M059J (cell line): ENCODE measurements at places on chromosomes 2 and 18. TPM values are rescaled to one million over a fixed set of nuclear protein-coding genes. Genes with fewer than 3 reads are reported as not detected.

GRCh38 chr2:18668221-18668620, 78.9 kb upstream of the NT5C1B start:
- DNase-seq, result no peak

DNA sequence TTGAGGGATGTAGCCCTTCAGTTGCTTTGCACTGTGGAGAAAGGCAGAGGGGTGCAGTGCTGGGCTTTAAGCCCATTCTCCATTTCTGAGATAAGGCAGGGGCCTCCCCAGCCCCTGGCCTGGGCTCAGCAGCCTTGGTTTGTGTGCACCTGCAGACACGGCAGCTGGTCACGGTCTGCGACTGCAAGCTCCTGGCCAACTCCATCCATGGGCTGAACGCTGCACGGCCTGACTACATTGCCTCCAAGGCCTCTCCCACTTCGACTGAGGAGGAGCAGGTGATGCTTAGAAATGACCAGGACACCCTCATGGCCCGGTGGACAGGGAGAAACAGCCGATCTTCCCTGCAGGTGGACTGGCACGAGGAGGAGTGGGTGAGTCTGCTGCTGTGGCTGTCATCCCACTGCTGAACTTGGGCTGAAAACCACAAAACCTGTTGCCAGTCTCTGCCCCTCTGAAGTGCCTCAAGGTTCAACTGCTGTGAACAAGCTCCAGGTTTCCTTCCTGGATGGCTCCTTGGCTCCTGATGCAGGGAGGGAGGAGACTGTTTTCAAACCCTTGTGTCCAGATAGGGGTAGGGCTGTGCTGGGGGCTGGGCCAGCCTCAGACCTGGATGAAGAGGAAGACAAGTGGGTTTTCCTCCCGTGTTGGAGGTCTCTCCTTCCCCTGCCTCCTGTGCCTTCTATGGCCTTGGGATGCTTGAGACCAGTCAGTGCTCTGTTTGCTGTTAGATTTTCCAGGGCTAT, 54.0 kb downstream of the COA5 start:
- no peak for DNase-seq

DNA sequence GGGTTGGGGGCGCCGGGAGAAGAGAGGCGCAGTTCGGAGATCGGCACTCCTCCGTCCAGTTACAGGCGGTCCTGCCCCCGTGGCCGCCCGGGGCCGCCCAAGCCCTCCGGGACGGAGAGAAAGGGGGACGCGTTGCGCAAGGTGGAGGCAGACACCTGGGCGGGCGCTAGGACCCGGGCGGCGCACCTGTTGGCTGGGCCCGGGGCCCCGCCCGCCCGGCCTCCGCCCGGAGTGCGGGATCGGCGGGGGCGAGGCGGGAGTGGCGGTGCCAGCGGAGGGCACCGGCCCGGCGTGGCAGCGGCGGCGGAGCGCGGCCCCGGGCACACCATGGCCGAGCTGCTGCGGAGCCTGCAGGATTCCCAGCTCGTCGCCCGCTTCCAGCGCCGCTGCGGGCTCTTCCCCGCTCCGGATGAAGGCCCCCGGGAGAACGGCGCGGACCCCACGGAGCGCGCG, at the start of gene SGPP2:
Gene SGPP2 (plus strand): TSS at position 268 of the 453 bp plus-strand sequence. CDS start 60 bp downstream, at position 328.
- DNase-seq, result no peak

GRCh38 chr2:217981971-217982370, 20.8 kb downstream of the TNS1 start:
- DNase-seq, result no peak

The IGFBP2 gene
- 7.6 and 12.6 TPM in 2 replicates for total RNA-seq

GRCh38 chr2:174675615-174676014, 78.0 kb upstream of the WIPF1 start:
- DNase-seq, result no peak

The SLC30A3 gene
- total RNA-seq, result not detected in 2 replicates

- DNase-seq, result no peak
These were observed 195.6 kb downstream of the CLIP4 start for GRCh38 chr2:29310650-29311348.

GRCh38 chr18:67540559-67540958, 24.0 kb upstream of the DSEL start:
- DNase-seq, result no peak

DNA sequence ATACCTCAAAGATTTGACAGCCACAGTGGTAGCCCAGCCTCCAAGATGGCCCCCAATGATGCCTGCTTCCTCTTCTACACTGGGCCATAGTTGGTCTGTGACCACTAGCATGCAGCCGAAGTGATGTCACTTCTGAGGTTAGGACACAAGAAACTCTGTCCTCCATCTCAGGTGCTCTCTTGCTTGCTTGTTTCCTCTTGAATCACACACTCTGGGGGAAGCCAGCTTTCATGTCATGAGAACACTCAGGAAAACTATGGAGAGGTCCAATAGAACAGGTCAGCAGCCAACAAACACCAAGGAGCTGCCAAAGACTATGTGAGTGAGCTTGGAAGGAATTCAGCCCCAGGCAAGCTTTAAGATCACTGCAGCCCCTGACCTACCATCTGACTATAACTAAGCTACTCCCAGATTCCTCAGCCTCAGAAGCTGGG, 3.3 kb upstream of the ADAM17 start:
- peak; percentile 100 for DNase-seq

The RNF152 gene
- 5.8 and 5.9 TPM in 2 replicates for total RNA-seq

The DNAH7 gene
- 0.64 and 1.1 TPM in 2 replicates for total RNA-seq

DNA sequence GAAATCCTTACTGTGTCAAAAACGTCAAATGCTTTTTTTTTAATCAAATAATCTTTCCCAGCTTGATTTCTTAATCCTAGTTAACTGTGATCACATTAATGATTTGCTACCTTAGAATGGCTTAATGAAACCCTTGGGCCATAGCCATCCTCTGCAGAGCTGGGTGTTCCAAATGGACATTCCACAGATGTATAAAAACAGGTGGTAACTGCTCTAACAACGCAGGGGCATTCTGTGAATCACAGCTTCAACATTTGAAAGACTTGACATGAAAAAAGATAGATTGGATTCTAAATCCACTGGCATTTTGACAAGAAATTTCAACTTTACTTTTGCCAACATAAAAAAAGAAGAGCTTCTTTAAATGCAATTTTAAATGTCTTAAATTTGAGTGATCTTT, 69.8 kb upstream of the RASGRP3 start:
- no peak for DNase-seq

DNA sequence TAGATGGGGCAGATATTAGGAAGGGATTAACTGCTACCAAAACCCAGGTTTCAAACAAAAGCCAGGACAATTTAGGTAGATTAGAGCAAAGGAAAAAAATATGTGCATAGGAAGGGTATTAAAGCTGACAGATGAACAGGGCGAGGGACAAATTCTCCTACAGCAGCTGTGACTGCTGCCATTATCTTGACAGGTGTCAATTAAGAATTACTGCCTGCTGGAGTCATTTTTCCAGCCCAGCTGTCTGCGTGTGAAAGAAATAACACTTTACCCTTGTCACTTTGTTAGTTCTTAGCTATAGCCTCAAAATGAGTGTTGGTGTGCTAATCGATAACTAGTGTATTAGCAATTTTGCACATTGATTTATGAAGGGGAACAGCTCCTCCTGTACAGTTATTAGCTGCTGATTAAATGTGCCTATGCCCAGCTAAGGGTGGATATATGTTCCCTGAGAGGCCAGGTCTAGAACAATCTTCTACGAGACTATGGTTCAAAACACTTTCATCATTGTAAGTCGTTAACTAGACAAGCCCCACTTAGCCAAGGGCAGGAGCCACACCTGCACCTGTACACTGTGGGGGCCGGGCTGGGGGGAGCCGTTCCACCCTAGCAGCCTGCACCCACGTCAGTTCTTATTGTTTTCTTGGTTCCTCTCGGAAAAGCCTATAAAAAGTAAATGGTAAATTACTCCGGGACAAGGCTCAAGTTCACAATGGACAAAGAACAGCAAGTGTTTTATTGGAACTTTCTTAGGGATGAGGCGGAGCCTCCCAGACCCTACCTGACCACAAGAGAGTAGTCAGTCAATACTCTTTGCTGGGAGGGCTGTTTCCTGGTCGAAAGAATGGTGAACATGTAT, 7.7 kb downstream of the TSHZ1 start:
- DNase-seq, result no peak

DNA sequence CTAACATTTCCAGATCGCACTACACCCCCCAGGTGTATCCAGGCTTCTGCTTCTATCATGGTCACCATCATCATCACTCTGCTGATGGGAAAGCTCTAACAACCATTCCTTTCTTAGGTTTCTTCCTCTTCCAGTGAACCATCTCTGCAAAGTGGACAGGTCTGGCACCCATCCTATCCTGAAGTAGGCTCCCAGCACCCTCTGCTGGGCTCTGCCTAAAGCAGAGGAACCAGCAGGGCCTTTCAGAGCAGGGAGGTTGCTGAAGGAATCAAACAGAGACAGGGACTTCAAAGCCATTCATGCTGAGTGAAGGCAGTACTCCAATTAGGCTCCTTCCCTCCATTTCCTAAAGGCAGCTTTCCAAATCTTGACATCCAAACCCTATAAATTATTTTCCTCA, 27.2 kb upstream of the SATB2 start:
- DNase-seq, result peak; percentile 40

DNA sequence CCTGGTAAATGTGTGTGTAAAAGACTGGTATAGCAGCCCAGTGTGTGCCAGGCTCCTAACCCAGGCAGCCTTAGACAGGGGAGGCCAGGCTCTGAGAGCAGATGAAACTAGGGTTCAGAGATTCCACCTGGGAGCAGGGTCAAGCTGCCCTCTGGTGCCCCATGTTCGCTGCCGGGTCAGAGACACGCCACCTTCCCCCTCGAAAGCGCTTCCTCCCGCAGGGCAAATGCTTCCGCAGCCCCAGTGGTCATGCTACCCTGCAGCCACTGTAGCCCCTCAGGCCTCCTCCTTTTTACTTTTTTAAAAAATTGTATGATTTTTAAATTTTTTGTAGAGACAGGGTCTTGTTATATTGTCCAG, 10.6 kb upstream of the KLF11 start:
- DNase-seq, result no peak

DNA sequence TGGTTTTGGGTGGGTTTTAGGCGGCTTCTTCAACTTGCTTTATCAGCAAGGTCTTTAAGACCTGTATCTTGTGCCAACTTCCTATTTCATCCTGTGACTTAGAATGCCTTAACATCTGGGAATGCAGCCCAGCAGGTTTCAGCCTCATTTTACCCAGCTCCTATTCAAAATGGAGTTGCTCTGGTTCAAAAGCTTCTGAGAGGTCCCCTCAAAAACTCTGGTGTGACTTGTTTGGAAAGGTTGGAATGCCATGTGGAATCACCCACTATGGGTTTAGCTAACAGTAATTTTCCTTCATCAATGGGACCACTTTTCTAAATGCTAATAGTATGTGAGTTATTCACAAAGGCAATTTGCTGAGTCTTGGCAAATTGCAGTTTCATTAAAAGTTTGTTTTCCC, 509.4 kb upstream of the SMIM21 start:
- no peak for DNase-seq

The DPP10 gene
- total RNA-seq, result not detected in 2 replicates
